ENCODE measurements at places on chromosomes 5 and 9.

- DNase-seq = no peak
Observed at GRCh38 chr9:69199769-69200470, 25.8 kb downstream of the TJP2 start.

GRCh38 chr9:110832926-110833325 is 164.3 kb downstream of the MUSK start:
- DNase-seq = no peak

GRCh38 chr5:52837068-52837467 is 49.4 kb downstream of the ITGA1 start:
- DNase-seq = no peak

DNA sequence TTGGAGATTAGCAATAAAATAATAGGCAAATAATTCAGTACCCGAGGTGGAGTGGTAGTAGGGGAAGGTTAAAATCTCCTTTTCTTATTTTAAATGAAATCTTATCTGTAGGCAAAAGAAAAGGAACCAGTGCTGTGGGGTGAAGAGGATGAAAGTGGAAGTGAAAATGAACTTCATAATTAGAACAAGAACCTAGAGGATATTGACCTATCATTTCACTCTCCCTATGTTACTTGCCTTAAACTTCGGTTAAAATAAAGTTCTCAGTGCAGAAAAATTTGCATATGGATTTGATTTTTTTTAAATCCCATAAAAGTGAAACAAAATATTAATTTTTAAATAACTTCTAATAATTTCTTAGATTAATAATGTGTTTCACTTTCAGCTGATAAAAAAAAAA is 1094.9 kb upstream of the C9orf72 start:
- DNase-seq = no peak

GRCh38 chr5:154947778-154948177 is 6.9 kb downstream of the MRPL22 start:
- DNase-seq = no peak

- no peak for DNase-seq
Observed at GRCh38 chr9:84374516-84374915, 34.0 kb upstream of the SLC28A3 start.

DNA sequence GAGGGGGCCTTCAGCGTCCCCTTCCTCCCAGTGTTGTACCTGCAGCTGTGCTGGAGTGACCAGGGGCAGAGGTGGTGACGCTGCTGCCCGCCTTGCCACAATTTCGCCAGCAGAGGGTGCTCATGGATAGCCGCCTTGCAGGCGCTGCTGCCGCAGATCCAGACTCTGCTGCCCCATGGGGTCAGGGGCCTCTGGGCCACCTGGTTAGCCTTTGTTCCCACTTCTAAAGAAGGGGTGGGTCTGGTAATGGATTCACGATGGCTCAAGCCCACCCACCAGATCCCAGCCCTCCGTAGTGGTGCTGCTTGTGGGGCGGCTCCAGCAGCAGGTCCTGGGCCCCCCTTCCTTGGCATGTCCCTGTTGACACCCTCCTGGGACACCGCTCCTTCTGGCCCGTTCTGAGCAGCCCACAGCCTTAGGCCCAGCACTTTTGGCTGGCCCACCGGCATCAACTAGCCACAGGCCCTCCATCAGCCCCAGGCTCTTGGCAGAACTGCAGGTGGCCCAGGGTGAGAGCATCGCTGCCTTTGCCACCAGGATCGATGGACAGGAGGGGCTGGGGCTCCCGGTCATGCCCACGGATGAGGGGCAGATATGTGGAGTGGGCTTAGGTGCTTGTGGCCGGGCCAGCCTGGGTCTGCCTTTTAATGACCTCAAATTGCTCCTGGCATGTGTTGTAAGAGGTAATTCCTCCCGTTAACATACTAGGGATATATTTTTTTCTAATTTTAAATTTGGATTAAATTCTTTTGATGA is 57.2 kb downstream of the COL5A1 start:
- DNase-seq = peak; percentile 21

DNA sequence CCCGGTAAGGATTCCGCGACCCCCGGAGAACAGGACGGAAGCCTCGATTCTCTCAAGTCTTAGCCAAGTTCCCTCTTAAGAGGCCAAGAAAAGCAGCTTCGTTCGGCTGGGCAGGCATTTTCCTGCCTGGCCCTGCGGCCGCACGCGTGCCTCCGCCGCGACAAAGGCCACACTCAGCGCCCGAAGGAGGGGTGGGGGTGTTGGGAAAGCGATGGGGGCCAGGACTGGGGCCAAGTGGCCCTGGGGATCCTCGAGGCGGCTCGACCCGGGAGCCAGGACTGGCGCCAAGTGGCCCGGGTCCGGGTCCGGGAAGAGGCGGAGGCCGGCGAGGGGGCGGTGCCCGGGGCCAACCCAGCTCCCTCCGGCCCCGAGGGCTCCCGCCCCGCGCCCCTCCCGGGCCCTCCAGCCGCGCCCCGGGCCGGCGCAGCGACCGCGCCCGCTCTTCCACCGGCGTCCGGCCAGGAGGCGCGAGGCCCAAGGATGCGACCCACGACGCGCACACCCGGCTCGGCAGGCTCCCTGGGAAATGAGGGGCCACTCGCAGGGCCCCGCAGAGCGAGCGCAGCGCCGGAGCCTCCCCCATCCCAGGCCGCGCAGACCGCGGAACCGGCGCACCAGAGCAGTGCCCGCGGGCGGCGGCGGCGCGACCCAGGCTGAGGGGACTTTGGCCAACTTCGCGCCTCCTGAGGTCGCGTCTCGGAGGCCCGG is 756 bp downstream of the VAV2 start:
- no peak for DNase-seq

DNA sequence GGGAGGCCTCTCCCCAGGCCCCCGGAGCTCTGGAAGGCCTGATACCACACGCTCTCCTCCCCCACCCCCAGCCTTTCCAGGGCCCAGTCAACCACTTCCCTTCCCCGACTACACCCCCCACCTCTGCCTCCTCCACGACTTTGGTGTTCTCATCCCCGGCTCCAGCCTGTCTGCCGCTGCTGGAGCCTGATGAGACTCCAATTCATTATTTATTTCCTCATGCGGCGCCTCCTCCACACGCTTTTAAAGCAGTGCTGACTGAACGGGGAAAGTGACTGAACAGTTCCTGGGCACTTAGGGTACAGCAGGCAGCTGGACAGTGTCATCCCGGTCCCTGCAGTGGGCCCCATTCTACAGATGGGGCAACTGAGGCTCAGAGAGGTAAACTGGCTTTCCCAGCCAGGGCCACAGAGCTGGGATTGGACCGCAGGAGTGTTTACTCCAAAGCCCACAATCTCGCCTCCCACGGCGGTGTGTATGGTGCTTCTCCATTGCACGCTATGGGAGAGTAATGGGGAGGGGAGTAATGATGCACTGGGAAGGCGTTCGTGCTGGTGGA is 15.9 kb upstream of the RPL26L1 start:
- no peak for DNase-seq

DNA sequence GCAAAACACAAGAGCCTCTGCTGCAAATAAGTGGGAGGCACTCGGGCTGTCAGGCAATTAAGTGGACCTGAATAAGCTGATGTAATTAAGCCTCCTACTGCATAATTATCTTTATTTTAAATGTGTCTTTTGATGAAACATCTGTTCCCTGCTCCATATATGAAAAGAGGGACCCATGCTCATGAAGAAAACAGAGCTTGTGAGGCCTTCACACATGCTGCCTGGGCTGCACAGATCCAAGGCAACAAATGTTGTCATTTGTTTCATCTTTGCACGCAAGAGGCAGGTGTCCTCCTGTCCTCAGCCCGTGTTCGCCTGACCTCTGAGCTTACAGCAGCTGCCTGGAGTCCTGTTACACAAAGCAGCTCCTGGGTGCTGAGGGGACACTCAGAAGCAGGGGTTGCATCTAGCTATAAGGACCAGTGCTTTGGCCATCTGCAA is 381.1 kb downstream of the ZNF608 start:
- DNase-seq = no peak

DNA sequence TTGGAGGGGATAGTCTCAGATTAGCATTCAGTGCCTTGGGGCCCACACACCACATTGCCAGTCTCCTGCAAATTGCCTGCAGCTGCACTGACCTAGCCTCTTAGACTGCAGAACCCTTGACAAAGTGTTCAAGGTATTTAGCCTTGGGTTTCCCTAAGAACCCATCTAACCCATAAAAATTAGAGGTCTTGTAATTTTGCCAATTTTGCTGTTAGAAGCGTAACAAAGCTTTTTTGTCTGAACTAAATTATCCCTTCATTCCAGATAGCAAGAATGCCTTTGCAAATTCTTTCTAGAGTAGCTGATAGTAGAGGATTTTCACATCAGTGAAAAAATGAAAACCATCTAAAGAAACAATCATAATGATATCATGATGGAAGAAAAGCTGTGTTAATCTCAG is 74.0 kb upstream of the CCNG1 start:
- no peak for DNase-seq

- DNase-seq = no peak
Observed at GRCh38 chr5:14142202-14142826, 828 bp upstream of the TRIO start.

GRCh38 chr9:92774274-92774673 is 9.6 kb upstream of the BICD2 start:
- DNase-seq = no peak

- DNase-seq = no peak
Observed at GRCh38 chr9:2335260-2335659, 286.3 kb upstream of the VLDLR start.

GRCh38 chr5:95938766-95939165 is 22.9 kb downstream of the ELL2 start:
- DNase-seq = no peak

GRCh38 chr9:13113751-13114150 is 165.7 kb downstream of the MPDZ start:
- no peak for DNase-seq

DNA sequence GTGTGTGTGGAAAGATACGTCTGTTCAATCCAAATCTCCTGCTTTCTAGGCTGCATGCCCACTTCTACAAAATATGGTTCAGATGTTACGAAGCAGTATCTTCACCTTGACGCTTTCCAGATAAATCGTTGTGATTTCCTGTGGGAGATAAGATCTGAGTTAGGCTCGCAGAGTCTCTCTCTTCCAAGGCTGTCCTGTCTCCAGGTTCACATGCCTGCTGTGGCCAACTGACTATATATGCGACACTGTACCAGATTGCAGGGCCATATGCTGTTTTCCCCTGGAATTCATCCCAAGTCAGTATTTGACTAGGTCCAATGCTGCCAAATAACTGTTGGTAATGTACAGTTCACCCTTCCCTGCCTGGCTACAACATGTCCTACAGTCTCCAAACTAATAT is 47.9 kb downstream of the TMEM252 start:
- no peak for DNase-seq

DNA sequence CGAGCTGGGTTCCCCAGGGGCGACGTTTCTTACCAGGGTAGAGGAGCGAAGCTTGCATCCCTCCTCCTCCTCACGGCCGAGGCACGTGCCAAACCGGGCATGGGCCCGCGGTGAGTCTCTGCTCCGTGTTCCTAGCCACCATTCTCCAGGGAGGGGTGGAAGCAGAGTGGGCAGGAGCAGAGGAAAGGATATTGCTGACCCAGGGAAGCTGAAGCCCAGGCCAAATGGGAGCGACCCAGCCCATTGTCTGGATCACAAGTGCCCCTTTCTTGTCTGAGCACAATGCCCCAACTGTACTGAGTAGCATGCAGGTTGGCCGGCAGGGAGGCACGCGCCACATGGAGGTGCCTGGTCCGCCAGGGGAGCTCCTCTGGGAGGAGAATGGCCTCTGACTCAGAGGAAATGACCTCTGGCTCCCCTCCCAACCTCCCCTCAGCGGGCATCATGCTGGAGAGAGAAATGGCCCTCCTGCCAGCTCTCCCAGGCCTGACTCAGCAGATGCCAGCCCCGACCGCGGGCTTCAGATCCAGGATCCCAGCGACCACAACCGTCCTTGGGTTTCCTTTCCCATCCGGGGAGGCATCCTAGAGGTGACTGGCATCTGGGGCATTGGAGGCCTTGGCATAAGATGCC is 1.1 kb downstream of the PRR7 start:
- DNase-seq = peak; percentile 92

- no peak for DNase-seq
Observed at GRCh38 chr5:57862471-57862911, 379.9 kb upstream of the ACTBL2 start.

DNA sequence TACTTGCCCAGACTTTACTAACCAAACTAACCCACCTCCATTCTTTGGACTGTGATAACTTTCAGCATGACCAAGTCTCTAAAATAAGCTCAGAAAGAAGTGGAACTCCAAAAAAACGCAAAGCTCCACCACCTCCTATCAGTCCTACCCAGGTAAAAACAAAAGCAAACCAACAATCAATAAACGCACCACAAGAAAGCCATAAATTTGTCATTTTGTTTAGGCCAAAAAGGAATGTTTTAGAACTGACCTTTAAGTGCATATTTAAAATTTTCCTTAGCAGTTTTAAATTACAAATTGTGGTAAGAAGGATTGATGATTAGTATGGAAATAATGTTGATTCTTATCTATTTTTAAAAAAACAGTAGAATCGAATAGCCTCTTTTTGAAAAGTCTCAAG is 25.5 kb upstream of the TTC23L start:
- DNase-seq = no peak

GRCh38 chr5:174119468-174119881 is 74.0 kb downstream of the NSG2 start:
- no peak for DNase-seq

GRCh38 chr9:115938479-115938878 is 215.1 kb upstream of the PAPPA start:
- no peak for DNase-seq

DNA sequence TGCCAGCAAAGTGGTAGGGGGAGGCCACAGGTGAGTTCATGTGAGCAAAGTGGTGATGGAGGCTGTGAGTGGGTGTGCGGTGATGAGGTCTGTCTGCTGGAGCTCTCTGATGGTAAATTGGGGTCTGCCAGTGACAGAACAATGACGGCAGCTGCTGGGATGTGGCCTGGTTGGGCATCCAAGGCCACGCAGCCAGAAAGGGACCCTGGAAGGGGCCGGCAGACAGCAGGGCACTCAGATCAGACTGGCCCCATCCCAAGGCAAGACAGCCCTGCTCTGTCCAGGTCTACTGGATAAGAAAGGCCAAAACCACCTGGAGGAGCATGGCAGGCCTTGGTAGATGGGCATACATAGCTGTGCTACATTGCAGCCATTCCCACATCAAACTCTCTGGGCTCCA is 412.9 kb upstream of the RGMB start:
- no peak for DNase-seq

- DNase-seq = no peak
Observed at GRCh38 chr5:179608131-179608581, 15.3 kb downstream of the HNRNPH1 start.

DNA sequence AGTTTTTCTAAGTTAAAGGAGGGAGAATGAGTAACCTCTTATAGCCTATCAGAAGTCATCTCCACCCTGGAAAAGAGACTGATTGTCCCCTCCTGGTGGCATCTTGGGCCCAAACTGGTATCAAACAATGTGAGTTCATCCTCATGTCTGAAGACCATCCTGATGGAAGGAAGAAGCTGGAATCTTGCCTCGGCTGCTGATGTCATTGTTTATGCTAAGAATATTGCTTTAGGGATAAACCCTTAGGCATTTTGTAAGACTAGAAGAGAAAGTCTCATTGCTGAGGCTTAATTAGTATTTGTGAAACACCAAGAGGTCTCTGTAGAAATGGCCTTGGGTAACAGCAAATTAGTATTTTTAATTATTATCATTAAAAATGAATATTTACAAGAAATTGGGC is 65.7 kb upstream of the KCNN2 start:
- no peak for DNase-seq
